Nephron progenitor cell (in vitro differentiated cells): ENCODE measurements at places on chromosomes 6 and 20.

DNA sequence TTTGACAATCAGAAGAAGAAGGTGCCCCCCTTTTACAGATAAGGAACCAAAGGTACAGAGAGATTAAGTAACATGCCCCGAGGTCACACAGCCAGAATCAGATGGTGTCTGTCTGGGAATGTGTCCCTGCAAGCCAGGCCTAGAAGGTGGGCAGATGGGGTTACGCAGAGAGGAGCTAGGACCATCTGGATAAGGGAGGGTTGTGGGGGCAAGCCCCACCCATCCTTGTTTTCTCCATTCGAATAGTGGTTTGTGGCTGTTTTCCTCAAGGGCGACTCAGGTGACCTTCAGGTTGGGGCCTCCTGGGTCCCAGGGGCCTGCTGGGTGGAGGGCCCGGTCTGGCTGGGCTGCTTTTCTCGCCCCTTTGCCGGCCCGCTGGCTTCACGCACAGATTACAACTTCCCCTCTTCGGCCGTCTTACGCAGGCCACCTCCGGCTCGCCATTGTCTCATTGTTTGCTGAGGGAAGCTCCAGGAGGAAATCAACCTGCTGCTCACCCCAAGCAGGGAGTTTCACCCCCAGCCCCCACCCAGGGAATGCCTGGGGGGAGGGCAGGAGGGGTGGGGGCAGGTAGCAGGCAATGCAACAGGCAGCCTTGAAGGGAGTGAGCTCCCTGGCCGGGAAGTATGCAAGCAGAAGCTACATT, 30.8 kb upstream of the CSNK2A1 start:
- no peak for DNase-seq

- no peak for DNase-seq
These were observed 8.8 kb upstream of the CD93 start for GRCh38 chr20:23094927-23095326.

DNA sequence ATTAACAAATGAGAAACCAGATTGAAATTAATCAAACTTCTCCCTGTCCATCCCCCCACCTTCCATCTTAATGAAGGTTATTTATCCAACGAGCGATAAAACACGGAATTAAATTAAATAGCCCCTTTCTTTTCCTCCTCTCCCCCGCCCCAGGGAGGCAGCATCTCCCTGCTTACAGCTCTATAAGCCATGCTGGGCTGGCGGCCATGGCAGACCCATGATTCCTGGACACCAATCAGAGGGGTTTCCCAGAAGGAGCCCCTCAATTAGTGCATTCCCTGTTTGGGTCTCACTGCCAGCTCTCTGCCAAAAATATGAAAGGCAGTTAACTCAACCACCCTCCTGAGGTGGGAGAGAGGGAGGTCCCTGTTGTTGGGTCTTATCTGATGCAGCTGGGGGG, 33.8 kb downstream of the GRM4 start:
- no peak for DNase-seq

GRCh38 chr6:2560140-2560818, 190.4 kb downstream of the MYLK4 start:
- DNase-seq: no peak

GRCh38 chr6:111773501-111774345, 99.5 kb downstream of the FYN start:
- DNase-seq: no peak

DNA sequence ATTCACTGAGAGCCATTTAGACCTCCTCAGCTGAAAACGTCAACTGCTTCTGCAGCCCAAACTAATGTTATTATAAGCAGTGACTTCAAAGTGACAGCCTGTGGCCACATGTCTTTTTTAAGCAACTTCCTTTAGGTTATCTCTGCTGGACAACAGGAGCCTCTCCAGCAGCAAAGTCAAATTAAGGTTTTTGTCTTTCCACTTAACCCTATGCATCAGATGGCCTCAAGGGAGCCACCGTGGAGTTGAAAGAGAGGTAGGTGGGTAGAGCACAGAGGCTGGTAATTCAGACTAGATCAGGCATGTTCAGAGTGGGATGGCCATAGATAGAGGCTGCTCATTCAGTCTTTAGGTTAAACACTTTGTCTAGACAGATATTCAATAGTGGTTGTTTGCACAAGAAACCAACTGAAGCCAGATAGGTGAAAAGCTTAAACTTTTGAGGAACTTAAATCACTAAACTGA, 300.6 kb upstream of the ECI2 start:
- DNase-seq: no peak

DNA sequence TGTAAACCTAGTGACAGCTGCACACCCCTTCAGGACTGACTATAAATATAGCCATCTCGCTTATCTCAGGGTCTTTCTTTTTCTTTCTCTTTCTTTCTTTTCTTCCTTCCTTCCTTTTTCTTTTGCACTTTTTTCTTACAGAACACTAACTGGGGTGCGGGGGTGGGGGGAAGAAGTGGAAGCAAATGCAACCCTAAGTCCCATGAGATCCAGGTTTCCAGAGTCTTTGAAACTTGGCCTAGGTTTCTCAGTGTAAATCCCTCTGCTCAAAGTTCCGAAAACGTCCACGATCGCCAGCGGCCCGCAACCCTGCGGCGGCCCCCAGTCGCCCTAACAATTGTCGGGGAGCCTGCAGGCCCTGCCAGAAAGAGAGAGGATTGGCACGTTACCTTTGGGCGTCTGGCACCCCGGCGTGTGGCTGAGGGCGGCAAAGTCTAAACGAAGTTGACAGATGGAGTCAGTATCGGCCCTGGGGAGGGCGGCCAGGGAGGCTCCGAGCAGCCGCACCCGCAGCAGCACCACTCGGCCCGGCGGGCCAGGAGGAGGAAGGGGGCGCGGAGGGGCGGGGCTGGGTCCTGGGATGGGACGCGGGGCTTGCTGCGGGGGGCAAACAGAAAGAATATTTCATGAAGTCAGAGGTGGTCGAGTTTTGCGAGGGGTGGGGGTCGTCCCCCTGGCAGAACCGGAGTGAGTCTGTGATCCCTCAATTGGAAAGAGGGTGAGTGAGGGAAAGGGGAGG, 577 bp upstream of the FOXF2 start:
- peak; percentile 40 for DNase-seq
